Naive thymus-derived CD8-positive, alpha-beta T cell (primary cell): ENCODE measurements at places on chromosomes 11 and 22. TPM values are rescaled to one million over a fixed set of nuclear protein-coding genes. Genes with fewer than 3 reads are reported as not detected.

Gene LRRC55
- total RNA-seq, result not detected

Gene OR2AG2
- not detected for total RNA-seq

Gene CARD18
- total RNA-seq, result not detected

Gene OSM
- 0.81 TPM for total RNA-seq

Gene VWA5A
- 7.9 TPM for total RNA-seq

Gene SLC37A2
- 1.2 TPM for total RNA-seq

Gene ILK
- total RNA-seq, result 88.5 TPM

Gene OVOL1
- not detected for total RNA-seq

Gene SWAP70
- total RNA-seq, result 13.1 TPM

Gene VPS11
- 68.0 TPM for total RNA-seq

Gene OR51I1
- not detected for total RNA-seq

Gene PKP3
- 0.29 TPM for total RNA-seq

Gene OR51B5
- total RNA-seq, result not detected

Gene CHST1
- not detected for total RNA-seq

Gene SLC22A25
- total RNA-seq, result not detected

Gene FGF19
- total RNA-seq, result not detected

Gene DLG2
- 6.2 TPM for total RNA-seq

Gene CASP5
- not detected for total RNA-seq

Gene TIGD3
- 1.5 TPM for total RNA-seq

Gene SLC22A12
- not detected for total RNA-seq

Gene CHCHD10
- total RNA-seq, result 47.4 TPM

Gene APOBEC3C
- total RNA-seq, result 24.3 TPM

Gene ACR
- not detected for total RNA-seq

Gene CTTN
- 0.16 TPM for total RNA-seq

Gene PGA3
- total RNA-seq, result not detected

Gene C11orf98
- 51.8 TPM for total RNA-seq

Gene SUSD2
- total RNA-seq, result 1.7 TPM

Gene UVRAG
- total RNA-seq, result 20.2 TPM

Gene DDIAS
- 2.5 TPM for total RNA-seq

Gene C11orf91
- total RNA-seq, result not detected

Gene PHETA2
- 0.74 TPM for total RNA-seq

Gene CHRM4
- 0.73 TPM for total RNA-seq

Gene NADSYN1
- 197 TPM for total RNA-seq

Gene IGLL5
- total RNA-seq, result 2.4 TPM

Gene ZNF214
- not detected for total RNA-seq

Gene ALDH3B1
- total RNA-seq, result 0.39 TPM

Gene MOGAT2
- not detected for total RNA-seq

Gene AP1B1
- total RNA-seq, result 44.7 TPM

Gene RFPL1
- total RNA-seq, result not detected

Gene DEFB131B
- total RNA-seq, result not detected

Gene ARHGEF17
- not detected for total RNA-seq

Gene TMEM151A
- total RNA-seq, result 0.13 TPM

Gene OR56A1
- total RNA-seq, result not detected

Gene SLC1A2
- total RNA-seq, result not detected

Gene TNNI2
- total RNA-seq, result not detected

Gene IGHMBP2
- total RNA-seq, result 32.5 TPM

Gene BCO2
- total RNA-seq, result 1.9 TPM

Gene OR6T1
- total RNA-seq, result not detected

Gene SCT
- total RNA-seq, result not detected

Gene PHF21A
- 60.7 TPM for total RNA-seq

Gene IGSF9B
- 16.1 TPM for total RNA-seq

Gene BTG4
- not detected for total RNA-seq

Gene OVCH2
- not detected for total RNA-seq

Gene FGF3
- not detected for total RNA-seq

Gene MAPK12
- total RNA-seq, result 2.9 TPM

Gene FAM180B
- not detected for total RNA-seq

Gene MMP27
- not detected for total RNA-seq

Gene UQCC3
- 6.6 TPM for total RNA-seq
